ENCODE measurements at places on chromosomes 2 and 18.

GRCh38 chr2:136119717-136120675 lies 2.0 kb upstream of the CXCR4 start:
- no peak for DNase-seq

- no peak for DNase-seq
Measured at GRCh38 chr2:152005607-152006006, 93.2 kb downstream of the CACNB4 start.

DNA sequence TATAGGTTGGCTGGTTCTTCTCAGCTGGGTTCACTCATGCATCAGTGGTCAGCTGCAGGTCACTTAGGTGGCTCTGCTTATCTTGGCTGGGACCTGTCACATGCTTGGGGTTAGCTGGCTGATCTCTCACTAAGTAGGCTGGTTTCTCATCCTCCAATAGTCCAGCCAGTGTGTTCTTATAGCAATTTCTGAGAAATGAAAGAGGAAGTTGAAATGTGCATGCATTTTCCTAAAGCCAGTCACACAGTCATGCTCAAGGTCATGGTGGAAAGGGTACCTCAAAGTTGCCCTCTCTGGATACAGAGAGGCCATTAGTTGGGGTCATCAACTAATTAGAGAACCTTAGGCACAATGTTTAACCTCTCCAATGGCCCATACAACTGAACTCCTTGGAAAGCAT lies 64.4 kb downstream of the KLHL29 start:
- DNase-seq: no peak

DNA sequence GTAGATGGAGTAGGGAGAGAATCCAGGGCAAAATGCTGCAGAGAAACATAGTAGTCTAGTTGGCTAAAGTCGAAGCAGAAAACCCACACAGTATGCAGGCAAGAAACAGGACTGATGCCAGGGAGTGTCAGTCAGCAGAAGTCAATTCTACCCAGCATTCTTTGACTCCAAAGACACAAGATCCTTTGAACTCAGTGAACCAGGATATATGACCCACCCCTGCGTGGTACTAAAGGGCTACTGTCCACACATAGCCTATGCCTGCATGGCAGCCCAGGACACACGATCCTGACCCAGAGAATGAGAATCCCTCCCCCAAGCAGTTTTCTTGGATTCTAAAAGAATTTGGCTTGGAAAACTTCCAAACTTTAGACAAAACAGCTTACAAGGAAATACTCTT lies 42.5 kb downstream of the ALK start:
- DNase-seq: no peak

DNA sequence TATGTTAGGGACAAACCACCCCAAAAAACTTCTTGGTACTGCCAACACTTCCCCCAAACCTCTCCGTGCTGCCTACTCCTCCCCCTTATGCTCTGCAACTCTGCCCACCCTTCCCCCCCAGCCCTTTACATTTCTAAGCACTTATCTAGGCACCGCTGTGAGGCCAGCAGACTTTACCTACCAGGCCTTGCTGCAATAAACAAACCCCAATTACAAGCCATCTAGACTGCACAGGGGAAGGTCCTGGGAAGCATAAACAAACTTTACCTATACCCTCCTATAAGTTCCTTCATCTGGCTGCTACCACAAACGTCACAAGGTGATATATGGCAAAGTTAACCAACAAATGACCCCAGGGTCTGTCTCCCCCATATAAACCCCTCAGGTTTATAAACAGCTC lies 259.4 kb upstream of the GULP1 start:
- DNase-seq: no peak

DNA sequence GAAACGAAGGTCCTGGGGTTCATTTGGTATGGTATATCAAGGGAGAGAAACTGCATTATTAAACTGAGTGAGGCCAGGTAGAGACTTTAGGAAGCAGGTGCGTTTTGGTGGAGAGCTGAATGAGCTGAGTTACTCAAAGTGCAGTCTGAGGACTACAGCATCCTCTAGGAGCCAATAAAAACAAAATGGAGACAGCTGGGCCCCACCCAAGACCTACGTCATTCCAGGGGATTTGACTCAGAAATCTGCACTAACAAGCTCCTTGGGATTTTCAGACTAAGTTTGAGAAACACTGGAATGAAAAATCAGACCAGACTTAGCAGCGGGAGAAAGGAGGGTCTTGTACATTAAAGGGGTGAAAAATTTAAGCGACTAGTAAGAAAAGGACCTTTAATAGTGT lies 131.5 kb downstream of the UXS1 start:
- peak; percentile 85 for DNase-seq

- DNase-seq: no peak
Measured at GRCh38 chr2:151264157-151264825, 2.6 kb upstream of the RBM43 start.

DNA sequence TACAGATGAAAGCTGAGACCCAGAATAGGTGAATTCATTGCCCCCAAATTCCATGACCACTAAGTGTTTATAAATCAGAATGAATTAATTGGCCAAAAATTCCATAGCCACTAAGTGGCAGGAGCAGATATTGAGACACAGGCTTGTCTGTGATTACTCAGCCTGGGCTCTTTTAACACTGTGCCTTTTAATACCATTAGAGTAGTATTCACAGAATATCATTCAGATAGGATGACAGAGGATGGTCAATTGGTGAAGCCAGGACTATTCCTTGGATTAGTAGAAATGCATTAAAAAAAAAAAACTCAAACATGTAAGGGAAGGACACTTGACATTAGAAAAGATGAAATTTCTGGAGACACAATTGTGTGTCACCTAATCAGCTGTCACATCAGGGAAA lies 698.6 kb downstream of the DCC start:
- DNase-seq: no peak

GRCh38 chr18:59129951-59130703 lies 9.6 kb upstream of the SEC11C start:
- DNase-seq: no peak

DNA sequence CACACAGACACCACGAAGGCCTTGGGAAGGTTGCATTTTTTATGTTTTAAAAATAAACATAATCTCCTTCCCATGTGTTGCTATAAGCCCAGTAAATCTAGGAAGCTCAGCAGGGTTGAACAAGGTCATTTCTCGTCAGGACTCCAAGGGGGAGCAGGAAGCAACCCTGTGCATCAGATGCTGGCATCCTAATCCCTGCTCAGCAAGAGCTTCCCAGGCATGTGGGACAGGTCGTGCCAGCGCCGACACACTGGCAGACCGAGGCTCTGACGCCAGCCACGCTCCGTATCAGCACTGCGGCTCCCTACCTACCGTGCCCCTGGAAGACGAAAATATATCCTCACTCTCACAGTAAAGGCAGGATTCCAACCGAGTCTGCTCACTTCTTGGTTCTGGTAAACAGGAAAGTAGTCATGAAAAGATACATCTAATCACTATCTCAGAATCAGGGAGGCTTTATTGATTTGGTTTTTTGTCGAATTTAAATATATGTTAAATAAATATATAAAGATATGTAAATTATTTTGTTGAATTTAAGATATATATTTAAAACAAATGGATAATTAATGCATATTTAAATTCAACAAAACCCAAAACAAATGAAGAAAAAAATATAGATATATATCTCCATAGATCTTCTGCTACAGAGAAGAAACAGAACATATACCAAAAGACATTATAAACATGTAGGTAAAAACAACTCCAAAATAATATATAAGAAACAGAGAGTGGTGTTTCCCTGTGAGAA lies 61.4 kb downstream of the TXNL1 start:
- no peak for DNase-seq

GRCh38 chr18:8218197-8218596 lies 391.0 kb upstream of the RAB12 start:
- no peak for DNase-seq

- DNase-seq: no peak
Measured at GRCh38 chr18:64717026-64717425, 568.1 kb upstream of the LINC00305 start.

- DNase-seq: peak; percentile 100
Measured at GRCh38 chr2:231707927-231708772, at the start of gene PTMA. TSS of gene PTMA (plus strand) at chr2:231708525. CDS start at chr2:231708707, 182 bp downstream.

- DNase-seq: no peak
Measured at GRCh38 chr2:20196053-20196656, 28.8 kb downstream of the SDC1 start.

DNA sequence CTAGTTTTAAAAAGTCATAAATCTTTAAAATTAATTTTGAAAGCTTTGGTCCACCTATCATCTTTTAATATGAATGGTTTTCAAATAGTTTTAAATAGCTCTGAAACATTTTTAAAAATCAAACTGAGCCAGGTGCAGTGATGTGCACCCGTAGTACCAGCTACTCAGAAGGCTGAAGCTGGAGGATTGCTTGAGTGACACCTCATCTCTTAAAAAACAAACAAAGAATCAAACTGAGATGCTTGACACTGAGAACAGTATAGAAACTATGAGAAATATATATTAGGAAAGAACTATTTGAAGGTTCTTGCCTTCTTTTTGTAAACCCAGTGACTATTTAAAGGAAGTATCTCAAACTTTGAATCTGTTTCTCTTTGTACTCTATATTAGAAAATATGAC lies 67.4 kb downstream of the BARD1 start:
- DNase-seq: no peak

GRCh38 chr2:48380208-48380607 lies 149.7 kb upstream of the STON1 start:
- DNase-seq: no peak

DNA sequence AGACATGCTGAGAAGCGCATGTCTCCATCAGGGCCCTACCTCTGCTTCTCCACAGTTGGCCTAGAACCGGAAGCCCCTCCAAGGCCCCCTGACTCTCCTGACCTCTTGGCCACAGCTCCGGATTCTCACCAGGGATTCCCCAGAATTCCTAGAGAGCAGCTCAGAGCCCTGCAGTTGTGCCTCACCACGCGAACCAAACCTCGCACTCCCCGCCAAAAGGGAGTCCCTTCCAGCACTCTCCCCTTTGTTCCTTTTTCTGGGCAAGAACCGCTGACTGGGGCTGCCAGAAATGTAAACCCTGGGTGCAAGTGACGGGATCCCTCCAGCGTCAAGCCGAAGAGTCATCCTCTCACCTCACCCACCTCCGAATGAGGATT lies 36.7 kb downstream of the AFF3 start:
- DNase-seq: peak; percentile 62

DNA sequence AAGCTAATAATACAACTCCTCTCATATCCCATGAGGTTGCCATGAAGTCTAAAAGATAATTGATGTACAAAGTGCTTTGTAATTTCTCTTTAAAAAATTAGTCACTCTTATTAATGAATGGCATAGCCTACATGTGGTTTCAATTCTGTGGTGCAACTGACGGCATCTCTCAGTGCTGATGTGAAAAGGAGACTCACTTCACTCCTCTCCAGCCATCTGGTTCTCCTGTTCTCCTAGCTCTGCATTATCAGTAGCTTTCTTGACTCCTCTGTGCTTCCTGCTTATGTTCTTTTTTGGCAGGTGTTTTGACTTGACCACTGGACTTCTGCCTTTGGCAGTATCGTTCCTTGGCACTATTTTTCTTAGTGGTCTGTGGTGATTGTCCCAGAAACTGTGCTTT lies 134.9 kb upstream of the ZFP36L2 start:
- DNase-seq: no peak

DNA sequence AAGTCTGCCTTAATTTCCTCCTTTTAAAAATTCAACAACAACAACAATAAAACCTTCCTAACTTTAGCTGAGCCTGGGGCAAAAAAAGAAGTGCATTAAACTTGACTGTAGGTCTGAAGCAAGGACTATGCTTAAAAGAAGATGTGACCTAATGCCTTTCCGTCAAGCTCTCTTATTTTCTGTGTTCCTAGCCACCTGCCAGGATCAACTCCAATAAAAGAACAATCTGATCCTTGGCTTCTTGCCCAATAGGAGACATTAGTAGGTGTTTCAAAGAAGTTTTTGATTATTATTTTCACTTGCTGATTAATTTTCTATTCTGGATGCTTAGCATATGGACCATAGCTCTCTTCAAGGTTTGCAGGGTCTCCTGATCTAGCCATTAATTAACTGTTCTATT lies 237.5 kb downstream of the STK39 start:
- DNase-seq: no peak

- DNase-seq: no peak
Measured at GRCh38 chr2:125471963-125472362, 1184.0 kb upstream of the GYPC start.
